Neural crest cell (in vitro differentiated cells): ENCODE measurements at places on chromosomes 7 and 10. TPM values are rescaled to one million over a fixed set of nuclear protein-coding genes. Genes with fewer than 3 reads are reported as not detected.

The KAZALD1 gene
- 1.4 and 2.9 TPM in 2 replicates for total RNA-seq

GRCh38 chr10:80146918-80147317 lies 14.4 kb downstream of the PLAC9 start:
- peaks cover 17% of the 10 kb centered on the region for H3K4me1 ChIP-seq
- no peak overlapping the region for H3K27ac ChIP-seq
- H3K4me3 ChIP-seq, result no peak overlapping the region
- H3K27me3 ChIP-seq, result no peaks in the 10 kb centered on the region
- no peak for DNase-seq
- H3K36me3 ChIP-seq, result peaks cover 13% of the 10 kb centered on the region

GRCh38 chr7:19944363-19945120 lies 171.1 kb upstream of the TMEM196 start:
- no peaks in the 10 kb centered on the region for H3K27me3 ChIP-seq
- no peaks in the 10 kb centered on the region for H3K4me1 ChIP-seq
- no peak overlapping the region for H3K27ac ChIP-seq
- no peak for DNase-seq
- no peaks in the 10 kb centered on the region for H3K36me3 ChIP-seq

DNA sequence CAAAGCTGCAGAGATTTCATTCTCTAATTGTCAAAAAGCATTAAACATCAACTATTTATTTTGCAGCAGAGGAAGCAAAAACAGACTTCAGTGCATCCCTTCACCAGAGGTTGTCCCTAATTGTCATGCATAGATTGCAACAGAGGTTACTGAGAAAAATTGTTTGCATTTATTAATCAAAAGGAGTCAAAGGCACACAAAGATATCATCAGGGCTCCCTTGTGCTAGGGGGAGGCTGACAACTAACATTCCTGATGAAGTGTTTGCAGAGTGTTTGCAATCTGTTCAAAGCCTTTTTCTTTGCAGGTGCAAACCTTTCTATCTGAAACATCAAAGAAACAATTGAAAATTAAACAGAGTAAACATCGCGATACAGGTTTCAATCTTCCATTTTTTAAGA lies 227.5 kb downstream of the TEX36 start:
- H3K27ac ChIP-seq, result no peak overlapping the region
- no peak for DNase-seq
- H3K27me3 ChIP-seq, result no peaks in the 10 kb centered on the region
- peaks cover 20% of the 10 kb centered on the region for H3K4me1 ChIP-seq

DNA sequence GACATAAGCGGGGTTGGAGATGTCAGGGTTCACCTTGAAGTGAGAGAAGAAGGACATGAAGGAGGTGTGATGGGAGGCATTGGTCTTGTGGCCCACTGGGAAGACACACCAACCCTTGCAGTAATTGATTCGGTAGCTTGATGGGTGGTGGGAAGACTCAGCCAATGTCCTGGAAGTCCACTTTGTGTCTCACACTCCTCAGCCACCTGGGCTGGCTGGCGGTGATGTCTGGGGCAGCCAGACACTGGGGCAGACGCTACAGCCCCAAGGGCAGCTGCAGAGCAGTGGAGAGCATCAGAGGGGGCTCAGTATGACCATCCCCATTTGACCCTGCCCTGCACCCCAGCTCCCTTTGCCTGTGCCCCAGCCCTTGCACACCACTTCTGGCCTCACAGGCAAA lies 16.7 kb upstream of the DRGX start:
- peaks cover 62% of the 10 kb centered on the region for H3K27me3 ChIP-seq
- no peak for DNase-seq
- no peaks in the 10 kb centered on the region for H3K36me3 ChIP-seq
- no peak overlapping the region for H3K4me3 ChIP-seq
- no peak overlapping the region for H3K27ac ChIP-seq

- no peak overlapping the region for H3K4me3 ChIP-seq
- H3K27ac ChIP-seq, result no peak overlapping the region
- H3K36me3 ChIP-seq, result no peaks in the 10 kb centered on the region
- peaks cover 4% of the 10 kb centered on the region for H3K27me3 ChIP-seq
- no peaks in the 10 kb centered on the region for H3K4me1 ChIP-seq
Observed at GRCh38 chr10:15563246-15563645, 156.5 kb downstream of the ITGA8 start.

GRCh38 chr7:110307776-110308175 lies 783.2 kb upstream of the LRRN3 start:
- no peaks in the 10 kb centered on the region for H3K4me1 ChIP-seq
- no peak overlapping the region for H3K27ac ChIP-seq
- H3K4me3 ChIP-seq, result no peak overlapping the region
- H3K36me3 ChIP-seq, result peaks cover 5% of the 10 kb centered on the region
- DNase-seq, result no peak

- H3K4me3 ChIP-seq, result no peak overlapping the region
- H3K27me3 ChIP-seq, result no peaks in the 10 kb centered on the region
- DNase-seq, result no peak
Observed at GRCh38 chr7:100818825-100819224, 8.5 kb downstream of the EPHB4 start.

- DNase-seq, result no peak
- peaks cover 13% of the 10 kb centered on the region for H3K4me1 ChIP-seq
- no peak overlapping the region for H3K4me3 ChIP-seq
- H3K27ac ChIP-seq, result no peak overlapping the region
- H3K36me3 ChIP-seq, result no peaks in the 10 kb centered on the region
- H3K27me3 ChIP-seq, result no peaks in the 10 kb centered on the region
Observed at GRCh38 chr10:20087353-20087752, 271.1 kb downstream of the PLXDC2 start.

- H3K27me3 ChIP-seq, result no peaks in the 10 kb centered on the region
- H3K4me3 ChIP-seq, result no peak overlapping the region
- DNase-seq, result no peak
- peaks cover 60% of the 10 kb centered on the region for H3K4me1 ChIP-seq
Observed at GRCh38 chr10:50514995-50515394, 108.8 kb downstream of the SGMS1 start.

The CYP3A5 gene
- total RNA-seq, result not detected in 2 replicates

The LIPJ gene
- total RNA-seq, result not detected in 2 replicates

The ASAH2 gene
- 5.9 and 6.9 TPM in 2 replicates for total RNA-seq

The AKR1C2 gene
- 3.8 and 3.9 TPM in 2 replicates for total RNA-seq

GRCh38 chr10:112847778-112848177 lies 102.3 kb upstream of the TCF7L2 start:
- H3K36me3 ChIP-seq, result peaks cover 14% of the 10 kb centered on the region
- no peak for DNase-seq
- H3K4me1 ChIP-seq, result peaks cover 4% of the 10 kb centered on the region
- H3K27ac ChIP-seq, result no peak overlapping the region

The TWNK gene
- total RNA-seq, result 14.3 and 14.6 TPM in 2 replicates

GRCh38 chr10:116146372-116147140 lies 126.5 kb downstream of the GFRA1 start:
- H3K27me3 ChIP-seq, result no peaks in the 10 kb centered on the region

The GIGYF1 gene
- total RNA-seq, result 71.8 and 82.9 TPM in 2 replicates

DNA sequence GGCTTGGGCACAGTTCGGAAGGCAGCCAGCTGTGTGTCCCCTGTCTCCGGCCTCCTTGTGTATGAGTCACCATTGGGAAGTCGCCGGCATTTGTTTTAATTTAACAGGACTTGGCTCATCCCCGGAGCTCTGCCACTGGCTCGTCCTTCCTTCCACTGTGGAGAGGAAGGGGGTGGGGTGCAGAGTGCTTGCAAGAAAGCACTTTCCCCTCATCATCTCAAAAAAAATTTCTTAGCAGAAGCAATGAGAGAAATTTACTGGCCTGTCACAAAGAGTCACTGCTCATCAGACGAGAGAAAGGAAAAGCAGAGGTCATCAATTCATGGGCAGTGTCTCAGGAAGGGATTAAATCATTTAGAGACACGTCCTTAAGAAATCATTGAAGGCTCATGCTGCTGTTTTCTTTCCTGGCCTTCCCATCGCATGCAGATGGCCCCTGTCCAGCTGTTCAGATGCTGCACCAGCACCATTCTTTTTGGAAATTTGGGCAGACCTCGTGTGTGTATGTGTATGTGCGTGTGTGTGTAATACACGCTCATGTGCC lies 93.3 kb downstream of the BMS1 start:
- H3K27me3 ChIP-seq, result no peaks in the 10 kb centered on the region
- peaks cover 9% of the 10 kb centered on the region for H3K4me1 ChIP-seq
- no peak overlapping the region for H3K4me3 ChIP-seq
- DNase-seq, result no peak
